ENCODE measurements at places on chromosomes 3 and 15.

- no peak for DNase-seq
These were observed 51.2 kb downstream of the MFN1 start for GRCh38 chr3:179398574-179399231.

GRCh38 chr3:46091046-46091445 is 63.8 kb upstream of the XCR1 start:
- no peak for DNase-seq

DNA sequence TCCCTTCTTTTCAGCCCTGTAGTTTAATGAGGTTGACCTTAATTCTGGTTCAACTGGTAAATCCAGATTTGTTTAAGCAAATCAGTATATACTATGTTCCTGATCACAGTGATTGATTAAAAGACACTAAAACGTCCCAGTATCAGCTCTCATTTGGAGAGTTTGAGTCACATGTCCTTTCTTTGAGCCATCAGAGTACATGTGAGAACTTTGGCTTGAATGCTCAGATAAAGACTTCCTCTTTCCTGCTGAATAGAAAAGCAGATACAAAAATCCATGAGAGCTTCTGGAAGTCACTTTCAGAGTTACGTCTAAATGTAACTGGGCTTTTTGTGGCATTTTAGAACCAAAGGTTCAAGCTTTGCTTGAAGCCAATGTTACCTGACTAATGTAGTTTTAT is 341.8 kb upstream of the SATB1 start:
- no peak for DNase-seq

DNA sequence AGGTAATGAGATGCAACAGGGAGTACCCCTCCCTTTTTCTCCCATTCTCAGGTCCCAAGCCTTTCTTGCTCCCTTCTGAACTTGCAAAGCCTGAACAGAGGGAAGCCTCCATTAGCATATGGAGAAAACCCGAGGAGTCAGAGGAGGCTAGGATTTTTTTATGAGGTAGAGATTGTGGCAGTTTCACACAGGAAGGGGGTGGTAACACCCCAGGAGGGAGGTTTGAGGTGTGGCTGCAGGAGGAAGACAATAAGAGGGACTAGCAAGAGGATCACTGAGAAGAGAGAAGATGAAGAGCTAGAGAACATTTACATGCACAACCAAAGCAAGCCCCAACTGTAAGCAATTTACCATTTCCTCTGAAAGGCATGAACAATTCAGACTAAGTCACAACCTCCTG is 322.7 kb downstream of the SV2B start:
- DNase-seq = no peak

GRCh38 chr3:120245386-120245785 is 39.6 kb downstream of the GPR156 start:
- DNase-seq = no peak

- no peak for DNase-seq
These were observed 113.2 kb downstream of the RFTN1 start for GRCh38 chr3:16400106-16400931.

DNA sequence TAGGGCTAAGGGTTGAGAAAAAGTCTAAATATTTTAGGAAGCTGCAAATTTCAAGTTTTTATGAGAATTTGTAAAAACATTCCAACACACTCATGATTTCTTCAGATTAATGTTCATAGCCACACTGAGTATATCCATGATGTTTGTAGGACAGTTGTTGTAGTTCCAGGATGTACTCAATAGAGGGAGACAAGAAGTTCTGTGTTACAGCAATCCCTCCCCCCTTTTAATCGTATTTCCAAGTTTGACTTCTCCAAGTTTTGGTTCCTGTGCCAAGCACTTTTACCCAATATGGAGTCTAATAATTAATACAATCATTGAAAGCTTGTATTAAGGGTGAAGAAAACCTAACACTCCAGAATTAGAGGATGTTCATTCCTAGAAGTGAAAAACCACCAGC is 143.4 kb downstream of the FEZF2 start:
- no peak for DNase-seq

GRCh38 chr3:133124511-133124910 is 86.3 kb downstream of the TMEM108 start:
- DNase-seq = no peak

DNA sequence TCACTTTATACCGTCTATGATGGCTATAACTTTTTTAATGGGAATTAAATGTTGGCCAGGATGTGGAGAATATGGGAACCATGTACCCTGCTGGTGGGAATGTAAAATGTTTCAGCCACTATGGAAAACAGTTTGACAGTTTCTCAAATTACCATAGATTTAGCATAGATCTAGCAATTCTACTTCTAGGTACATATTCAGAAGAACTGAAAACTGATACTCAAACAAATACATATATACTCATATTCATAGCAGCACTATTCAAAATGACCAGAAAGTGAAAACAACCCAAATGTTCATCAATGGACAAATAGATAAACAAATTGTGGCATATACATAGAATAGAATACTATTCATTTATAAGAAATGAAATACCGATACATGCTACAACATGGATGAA is 539.4 kb downstream of the IGSF11 start:
- no peak for DNase-seq

GRCh38 chr3:72634128-72634527 is 214.1 kb downstream of the SHQ1 start:
- DNase-seq = no peak

GRCh38 chr15:58260205-58260724 is 122.1 kb downstream of the AQP9 start:
- no peak for DNase-seq

- DNase-seq = no peak
These were observed 50.0 kb upstream of the CORO2B start for GRCh38 chr15:68528626-68529290.

DNA sequence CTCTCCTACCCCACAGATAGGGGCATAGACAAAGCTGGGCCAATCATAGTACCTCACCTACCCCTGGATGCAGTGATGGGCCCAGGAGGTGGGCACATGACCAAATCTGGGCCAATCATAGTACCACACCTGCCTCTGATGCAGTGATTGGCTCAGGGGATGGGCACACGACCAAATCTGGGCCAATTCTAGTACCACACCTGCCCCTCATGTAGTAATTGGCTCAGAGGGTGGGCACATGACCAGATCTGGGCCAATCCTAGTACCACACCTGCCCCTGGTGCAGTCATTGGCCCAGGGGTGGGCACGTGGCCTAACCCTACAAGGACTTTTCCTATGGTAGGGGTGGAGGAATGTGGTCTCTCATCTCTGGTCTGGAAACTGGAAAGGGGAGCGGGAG is 56.9 kb upstream of the MEF2A start:
- no peak for DNase-seq

GRCh38 chr3:157930000-157930780 is 176.0 kb downstream of the SHOX2 start:
- DNase-seq = no peak

DNA sequence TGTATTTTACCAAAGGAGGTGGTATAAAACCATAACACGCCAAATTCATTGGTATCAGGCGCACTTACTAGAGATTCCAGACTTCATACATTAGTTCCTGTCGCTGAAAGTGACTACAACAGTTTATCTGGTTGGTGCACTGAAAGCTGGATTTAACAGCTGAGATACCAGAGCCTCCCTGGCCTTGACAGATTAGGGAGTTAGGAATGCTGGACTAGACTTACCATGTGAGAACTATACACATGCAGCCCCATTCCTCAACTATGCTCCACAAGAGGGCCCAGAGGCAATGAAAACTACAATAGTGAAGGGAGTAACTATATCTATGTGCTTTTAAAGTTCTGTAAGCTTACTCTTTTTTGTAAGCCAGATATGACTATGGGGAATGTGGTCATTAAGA is 174.4 kb downstream of the STAG1 start:
- DNase-seq = no peak

GRCh38 chr3:157131861-157132260 is 28.1 kb downstream of the CCNL1 start:
- DNase-seq = no peak

GRCh38 chr3:159882790-159883779 is 105.5 kb upstream of the IL12A start:
- no peak for DNase-seq

- DNase-seq = no peak
These were observed 656.8 kb upstream of the NECTIN3 start for GRCh38 chr3:110414855-110415254.

GRCh38 chr3:87101861-87102625 is 111.1 kb upstream of the VGLL3 start:
- no peak for DNase-seq

DNA sequence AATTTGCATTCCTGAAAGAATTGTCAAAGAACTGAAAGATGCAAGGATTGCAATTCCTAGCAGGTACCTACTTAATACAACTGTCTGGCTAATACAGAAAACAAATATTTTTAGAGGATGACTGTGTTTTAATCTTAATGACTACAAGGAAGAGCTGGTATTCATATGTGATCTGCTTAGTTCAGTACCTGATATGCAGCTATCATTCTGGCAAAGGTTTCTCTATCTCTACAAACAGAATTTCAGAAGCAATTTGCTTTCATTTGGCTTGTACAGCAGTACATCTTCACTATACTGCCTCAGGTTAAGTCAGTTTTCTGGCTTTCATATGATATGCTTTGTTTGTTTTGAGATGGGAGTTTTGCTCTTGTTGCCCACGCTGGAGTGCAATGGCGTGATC is 51.3 kb downstream of the TBL1XR1 start:
- no peak for DNase-seq

DNA sequence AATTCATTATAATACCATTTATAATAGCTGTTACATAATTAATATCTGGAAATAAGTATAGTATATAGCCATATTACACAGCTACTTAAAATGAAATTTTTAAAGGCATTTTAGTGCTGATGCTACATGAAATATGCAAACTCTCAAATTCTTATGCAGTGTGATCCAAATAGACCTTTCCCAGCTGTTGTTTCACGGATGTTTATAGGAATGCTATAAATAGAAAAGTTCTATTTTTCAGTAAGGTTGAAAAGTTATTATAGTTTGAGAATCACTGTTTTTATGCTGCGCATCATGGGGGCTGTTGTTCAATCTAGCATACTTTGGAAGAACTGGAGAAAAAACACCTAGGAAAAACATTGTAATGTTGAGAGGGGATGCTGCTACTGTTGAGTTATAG is 147.7 kb upstream of the TRIM42 start:
- no peak for DNase-seq

- DNase-seq = no peak
These were observed 19.3 kb downstream of the DUOX1 start for GRCh38 chr15:45149060-45149459.

- DNase-seq = no peak
These were observed 2.3 kb upstream of the OR4F6 start for GRCh38 chr15:101801048-101801447.

DNA sequence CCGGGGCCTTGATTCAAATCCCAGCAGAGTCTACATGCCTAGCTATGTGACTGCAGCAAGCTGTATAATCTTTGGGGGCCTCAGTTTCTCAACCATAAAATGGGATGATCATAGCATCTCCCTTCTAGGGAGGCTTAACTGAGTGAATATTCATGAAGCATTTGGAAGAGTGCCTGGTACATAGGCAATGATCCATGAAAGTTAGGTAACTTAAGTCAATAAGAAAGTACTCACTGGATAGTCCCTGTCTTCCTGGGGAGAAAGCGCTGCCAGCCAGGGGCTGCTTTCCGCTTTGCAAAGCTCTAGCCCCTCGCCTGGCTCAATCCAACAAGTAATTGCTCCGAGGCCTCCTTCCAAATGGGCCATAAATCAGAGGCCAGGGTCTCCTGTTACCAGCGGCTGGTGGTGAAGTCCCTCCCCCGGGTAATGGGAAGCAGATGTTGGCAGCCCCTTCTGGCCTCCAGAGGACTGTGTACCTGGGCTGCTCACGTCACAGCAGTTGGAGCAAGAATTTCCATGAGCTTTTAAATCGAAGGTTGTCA is 521.9 kb upstream of the PROK2 start:
- DNase-seq = peak; percentile 52

DNA sequence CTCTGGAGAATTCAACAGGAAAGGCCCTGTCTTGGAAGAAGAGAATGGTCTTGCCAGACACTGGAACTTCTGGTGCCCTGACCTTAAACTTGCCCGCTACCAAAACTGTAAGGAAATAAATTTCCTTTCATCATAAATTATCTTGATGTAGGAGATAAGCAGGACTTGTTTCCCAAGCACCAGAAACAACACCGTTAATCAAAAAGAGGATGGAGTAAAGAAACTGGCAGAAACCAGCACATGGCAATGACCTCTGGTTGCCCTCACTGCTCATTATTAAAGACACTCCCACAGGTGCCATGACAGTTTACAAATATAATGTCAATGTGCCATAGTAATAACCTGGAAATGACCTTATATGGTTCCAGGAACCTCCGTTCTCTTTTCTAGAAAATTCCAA is 426.1 kb downstream of the EDEM1 start:
- no peak for DNase-seq

GRCh38 chr15:83554558-83554957 is 99.4 kb upstream of the ADAMTSL3 start:
- no peak for DNase-seq

- no peak for DNase-seq
These were observed 286.6 kb downstream of the WDR72 start for GRCh38 chr15:53472883-53473282.

GRCh38 chr3:4573153-4573552 is 80.0 kb downstream of the ITPR1 start:
- no peak for DNase-seq

DNA sequence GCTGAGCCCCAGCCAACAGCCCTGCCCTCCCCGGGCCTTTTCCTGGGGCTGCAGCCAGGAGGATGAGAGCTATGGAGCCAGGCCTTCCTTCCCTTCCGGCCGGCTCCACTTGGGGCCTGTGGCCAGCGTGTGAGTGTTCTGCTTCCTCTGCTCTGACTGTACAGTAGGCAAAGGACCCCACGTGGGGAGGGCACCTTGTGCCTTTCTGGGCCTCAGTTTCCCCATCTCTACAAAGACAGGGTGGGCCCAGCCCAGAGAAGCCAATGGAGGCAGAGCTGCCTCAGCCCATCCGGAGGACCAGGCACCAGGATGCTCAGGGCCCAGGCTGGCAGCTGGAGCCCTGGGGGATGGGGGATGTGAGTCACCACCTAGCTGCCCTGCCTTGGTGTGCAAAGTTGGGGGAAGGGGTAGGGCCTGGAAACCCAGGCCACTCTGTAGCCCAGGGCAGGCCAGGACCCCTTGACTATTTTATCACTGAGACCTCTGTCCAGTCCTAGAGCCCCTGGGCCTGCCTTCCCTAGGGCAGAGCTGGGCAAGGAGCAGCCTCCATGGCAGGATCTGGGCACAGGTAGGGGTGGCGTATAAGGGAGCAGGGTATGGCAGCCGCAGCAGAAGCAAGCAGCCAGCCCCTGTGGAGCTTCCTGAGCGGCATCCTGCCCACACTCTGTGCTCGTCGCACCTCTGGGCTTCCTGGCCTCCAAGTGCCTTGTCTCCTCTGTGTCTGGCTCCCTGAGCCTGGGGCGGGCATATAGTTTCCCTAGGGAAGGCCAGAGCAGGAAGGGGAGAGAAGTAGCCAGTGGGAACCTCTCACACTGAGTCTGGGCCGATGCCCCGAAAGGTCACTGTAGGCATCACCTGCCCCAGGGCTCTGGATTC is 1.8 kb downstream of the PSTPIP1 start:
- no peak for DNase-seq

All from WTC11 (cell line).